HuH-7 (cell line): ENCODE measurements at places on chromosomes 12 and 14.
A peak's percentile ranks its signal among the peaks of the same experiment; 100 is the strongest.

DNA sequence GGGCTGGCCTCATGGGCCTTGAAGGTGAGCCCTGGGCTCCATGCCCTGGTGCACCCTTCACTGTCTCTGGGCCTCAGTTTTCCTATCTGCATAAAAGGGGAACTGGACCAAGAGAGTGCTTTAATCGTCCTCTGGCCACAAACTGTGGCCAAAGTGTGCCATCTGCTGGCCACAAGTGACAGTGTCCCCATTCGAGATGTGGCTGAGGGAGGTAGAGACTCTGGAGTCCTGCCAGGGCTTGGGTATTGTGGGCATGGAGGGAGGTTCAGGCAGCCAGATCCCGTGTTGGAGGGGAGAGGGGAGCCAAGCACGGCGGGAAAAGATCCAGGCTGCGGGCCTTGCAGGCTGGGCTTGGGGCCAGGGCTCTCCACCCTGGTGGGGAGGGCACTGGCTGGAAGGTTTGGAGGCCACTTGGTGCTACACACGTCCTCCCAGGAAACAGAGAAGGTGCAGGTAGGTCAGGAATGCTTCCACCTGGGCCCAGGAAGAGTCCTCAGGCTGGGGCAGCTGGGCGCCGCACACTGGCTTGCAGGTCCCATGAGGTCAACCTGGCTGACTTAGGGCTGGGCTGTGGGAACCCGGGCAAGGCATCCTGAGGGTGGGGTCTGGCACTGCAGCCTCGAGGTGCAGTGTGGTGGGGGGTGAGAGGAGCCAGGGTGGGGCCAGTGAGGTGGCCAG, 7.3 kb upstream of the KIF26A start:
- DNase-seq, result peak; percentile 61

DNA sequence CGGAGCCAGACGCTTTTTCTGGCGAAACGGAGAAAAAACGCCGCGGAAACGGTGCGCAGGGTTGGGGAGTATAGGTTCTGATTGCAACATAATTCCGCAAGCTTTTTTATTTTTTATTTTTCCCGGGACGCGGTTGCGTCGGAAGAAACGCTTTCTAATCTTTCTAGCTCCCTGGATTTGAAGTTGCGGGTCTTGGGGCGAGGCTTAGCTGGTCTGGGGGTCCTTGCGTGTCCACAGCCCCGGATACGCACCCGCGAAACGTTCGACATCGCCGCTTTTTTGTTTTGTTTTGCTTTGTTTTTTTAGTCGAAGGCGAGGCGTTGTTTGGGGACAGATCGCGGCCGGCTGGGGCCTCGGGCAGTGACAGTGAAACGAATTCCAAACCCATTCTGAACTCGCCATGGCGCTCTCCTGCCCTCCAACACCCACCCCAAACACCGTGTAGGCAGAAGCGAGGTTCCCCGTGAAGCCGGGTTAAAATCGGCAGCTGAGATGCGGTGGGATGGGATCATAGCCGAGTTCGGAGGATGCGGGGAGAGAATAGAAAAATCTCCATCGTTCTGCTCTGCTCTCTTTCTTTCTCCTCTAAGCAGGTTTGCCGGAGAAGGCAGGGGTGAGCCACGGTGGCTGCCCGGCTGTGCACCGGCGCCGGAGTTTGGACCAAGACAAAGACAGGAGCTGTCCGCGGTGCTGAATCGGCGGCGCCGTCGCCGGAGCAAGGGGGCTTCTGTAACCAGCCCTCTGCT, 8.1 kb upstream of the LHX5 start:
- DNase-seq, result peak; percentile 83

DNA sequence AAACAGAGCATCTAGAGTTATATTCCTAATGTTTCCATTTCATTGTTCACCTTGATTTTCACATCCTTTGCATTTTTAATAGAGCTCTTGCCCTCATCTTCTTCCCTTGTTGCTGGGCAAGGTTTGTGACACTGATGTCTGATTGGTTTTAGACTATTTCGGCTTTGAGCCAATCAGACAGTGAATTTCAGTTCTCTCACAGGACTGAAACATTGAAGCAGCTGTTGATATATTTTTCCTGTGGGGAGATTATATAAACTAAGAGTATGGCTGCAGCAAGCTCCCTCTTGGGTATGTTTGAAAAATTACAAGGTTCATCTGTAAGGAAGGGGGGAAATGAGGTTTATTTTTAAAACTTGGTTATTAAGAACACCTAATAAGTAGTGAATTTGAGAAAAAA, 51.2 kb downstream of the ATF7IP start:
- no peak for DNase-seq

DNA sequence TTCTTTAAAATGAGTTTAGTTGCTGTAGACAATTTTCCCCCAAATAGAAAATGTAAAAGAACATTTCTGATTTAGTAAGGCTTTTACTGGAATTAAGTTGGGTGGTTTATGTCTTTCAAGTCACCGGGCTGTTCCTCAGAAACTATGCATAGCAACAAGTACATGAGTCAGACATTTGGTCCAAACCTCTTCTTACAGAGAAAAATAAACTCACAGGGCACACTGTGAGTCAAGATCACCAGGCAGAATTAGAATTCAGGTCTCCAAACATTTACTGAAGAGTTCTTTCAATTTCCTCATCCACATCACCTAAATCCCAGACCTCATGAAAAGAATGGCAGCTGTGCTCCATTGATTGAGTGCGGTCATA, 476.1 kb upstream of the SOX5 start:
- DNase-seq, result no peak

- DNase-seq, result peak; percentile 86
Observed at GRCh38 chr12:6067152-6067916, 57.1 kb downstream of the VWF start.

GRCh38 chr12:6950401-6950801, 755 bp upstream of the PTPN6 start:
- DNase-seq, result peak; percentile 60

DNA sequence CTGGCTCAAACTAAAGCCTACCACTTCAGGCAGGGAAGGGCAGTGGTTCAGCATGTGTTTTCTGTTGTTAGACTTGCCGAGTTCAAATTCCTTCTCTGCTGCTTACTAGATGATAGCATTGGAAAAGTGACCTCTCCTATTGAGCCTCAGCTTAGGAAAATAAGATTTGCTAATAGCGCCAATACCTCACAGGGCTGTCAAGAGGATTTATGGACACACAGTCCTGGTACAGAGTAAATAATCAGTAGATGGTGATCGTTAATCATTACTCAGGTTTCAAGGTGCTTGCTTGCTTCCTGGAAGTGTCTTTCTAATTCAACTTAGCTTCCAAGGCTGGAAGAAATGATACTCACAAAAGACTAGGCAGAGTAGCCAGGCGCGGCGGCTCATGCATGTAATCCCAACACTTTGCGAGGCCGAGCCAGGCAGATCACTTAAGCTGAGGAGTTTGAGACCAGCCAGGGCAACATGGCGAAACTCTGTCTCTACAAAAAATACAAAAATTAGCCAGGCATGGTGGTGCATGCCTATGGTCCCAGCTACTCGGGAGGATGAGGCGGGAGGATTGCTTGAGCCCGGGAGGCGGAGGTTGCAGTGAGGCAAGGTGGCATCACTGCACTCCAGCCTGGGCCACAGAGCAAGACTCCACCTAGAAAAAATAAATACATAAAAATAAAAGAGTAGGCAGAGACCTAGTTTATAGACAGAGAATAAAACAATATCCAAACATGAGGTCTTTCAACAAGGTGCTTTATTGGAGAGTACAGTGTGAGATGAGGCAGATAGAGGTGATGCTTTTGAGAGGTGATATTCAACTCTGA, 6.0 kb downstream of the PLA2G1B start:
- peak; percentile 63 for DNase-seq

- DNase-seq, result no peak
Observed at GRCh38 chr12:60100160-60100559, 504.3 kb downstream of the SLC16A7 start.

DNA sequence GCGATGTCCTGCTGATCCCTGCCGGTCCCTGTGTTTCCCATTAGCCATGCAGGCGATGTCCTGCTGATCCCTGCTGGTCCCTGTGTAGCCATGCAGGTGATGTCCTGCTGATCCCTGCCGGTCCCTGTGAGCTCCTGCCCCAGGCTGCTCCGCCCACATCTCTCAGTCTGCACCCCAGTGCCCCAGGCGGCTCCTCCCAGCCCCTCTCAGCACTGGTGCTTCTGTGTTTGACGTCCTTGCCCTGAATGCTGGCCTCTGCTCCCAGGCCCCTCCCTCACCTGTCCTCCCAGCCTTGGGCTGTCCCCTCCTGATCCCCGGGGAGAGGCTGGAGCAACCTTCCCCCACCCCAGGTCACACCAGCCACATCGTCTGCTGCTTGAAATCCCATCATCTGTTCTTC, 41.4 kb upstream of the TEX22 start:
- no peak for DNase-seq

DNA sequence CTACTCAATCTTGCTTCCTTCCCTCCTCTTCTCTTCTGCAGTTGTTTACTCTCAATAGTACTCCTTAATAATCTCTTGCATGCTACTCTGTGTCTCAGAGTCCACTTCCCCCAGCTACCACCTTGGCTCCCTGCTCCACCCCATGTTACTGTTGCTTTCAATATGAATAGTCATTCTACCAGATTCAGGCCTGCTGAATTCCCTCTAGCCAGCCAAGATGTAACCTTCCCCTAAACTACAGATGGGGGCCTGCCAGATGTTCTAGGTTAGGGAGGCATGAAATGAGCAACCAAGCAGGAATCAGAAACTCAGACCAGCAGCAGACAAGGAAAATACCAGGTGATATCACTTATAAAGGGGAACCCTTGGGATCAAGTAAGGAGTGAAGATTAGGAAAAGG, 392.1 kb upstream of the DDHD1 start:
- DNase-seq, result no peak

- DNase-seq, result no peak
Observed at GRCh38 chr12:129561304-129561703, 342.5 kb downstream of the TMEM132D start.

GRCh38 chr14:73263606-73264005, 26.3 kb downstream of the PAPLN start:
- no peak for DNase-seq
